GM13976 (cell line): ENCODE measurements at places on chromosomes 2 and 18.

- DNase-seq, result no peak
Measured at GRCh38 chr2:3636586-3637310, 21.3 kb upstream of the ALLC start.

DNA sequence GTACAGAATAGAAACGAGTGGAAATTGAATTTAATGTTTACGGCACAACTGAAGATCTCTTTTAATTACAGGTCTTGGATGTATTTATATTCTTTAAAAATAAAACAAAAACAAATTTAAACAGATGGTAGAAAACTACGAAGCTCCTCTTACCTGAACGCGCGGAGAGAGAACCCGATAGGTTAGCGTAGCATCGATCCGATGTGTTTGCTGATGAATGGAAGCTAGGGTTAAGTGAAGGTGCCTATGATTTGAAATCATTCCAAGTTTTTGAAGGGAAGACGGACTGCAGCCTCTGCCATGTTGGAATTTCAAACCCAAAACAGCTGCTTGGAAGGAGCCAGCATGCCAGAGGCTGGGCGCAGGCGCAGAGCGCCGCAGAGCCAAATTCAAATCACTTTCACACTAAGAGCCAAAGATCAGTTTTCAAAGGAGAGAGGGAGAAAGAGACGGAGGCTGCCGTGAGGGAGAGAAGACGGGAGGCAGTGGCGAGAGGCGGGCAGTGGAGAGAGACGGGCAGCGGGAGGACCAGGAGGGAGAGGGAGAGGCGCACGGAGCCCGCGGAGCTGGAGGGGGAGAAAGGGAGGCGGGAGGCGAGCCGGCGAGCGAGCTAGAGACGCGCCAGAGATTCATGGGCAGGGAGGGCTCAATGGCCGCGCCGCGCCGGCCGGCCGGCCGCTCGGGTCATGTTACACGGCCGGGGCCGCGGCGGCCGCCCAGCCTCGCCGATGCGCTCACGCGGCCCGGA lies at the start of gene FIGN:
Gene FIGN (minus strand): TSS at position 324 of the 748 bp plus-strand sequence. CDS start 1,081 bp downstream, outside the sequence.
- peak; percentile 18 for DNase-seq

GRCh38 chr2:127411653-127412369 lies 6.4 kb upstream of the PROC start:
- DNase-seq, result peak; percentile 7

GRCh38 chr2:9756692-9757250 lies 86.5 kb upstream of the TAF1B start:
- DNase-seq, result no peak

- DNase-seq, result no peak
Measured at GRCh38 chr18:45702708-45703265, 21.2 kb upstream of the SLC14A1 start.

GRCh38 chr2:60627412-60627811 lies 74.0 kb upstream of the BCL11A start:
- DNase-seq, result no peak

- no peak for DNase-seq
Measured at GRCh38 chr2:68244456-68244855, 7.9 kb downstream of the PPP3R1 start.

DNA sequence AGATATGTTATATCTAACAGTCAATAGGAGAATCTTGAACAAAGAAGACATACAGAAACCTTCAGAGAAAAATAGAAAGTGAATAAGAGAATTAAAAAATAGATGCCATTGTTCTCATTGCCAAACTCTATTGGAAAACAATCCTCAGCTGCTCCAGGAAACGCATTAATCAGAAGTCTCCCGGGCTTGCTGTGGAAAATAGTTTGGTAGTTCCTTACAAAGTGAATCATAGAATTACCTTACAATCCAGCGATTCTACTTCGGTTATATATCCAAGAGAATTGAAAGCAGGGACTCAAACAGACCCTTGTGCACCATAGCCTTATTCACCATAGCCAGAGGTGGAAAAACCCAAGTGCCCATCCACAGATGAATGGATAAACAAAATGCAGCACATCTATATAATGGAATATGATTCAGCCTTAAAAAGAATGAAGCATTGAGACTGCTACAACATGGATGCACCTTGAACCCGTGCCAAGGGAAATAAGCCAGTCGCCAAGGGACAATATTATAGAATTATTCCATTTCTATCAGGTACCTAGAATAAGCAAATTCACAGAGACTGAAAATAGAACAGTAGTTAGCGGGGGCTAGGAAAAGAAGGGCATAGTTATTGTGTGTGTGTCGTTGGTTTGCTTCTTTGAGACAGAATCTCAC lies 21.9 kb upstream of the CHRNA1 start:
- DNase-seq, result no peak

- no peak for DNase-seq
Measured at GRCh38 chr2:52335727-52336126, 1303.8 kb upstream of the NRXN1 start.

DNA sequence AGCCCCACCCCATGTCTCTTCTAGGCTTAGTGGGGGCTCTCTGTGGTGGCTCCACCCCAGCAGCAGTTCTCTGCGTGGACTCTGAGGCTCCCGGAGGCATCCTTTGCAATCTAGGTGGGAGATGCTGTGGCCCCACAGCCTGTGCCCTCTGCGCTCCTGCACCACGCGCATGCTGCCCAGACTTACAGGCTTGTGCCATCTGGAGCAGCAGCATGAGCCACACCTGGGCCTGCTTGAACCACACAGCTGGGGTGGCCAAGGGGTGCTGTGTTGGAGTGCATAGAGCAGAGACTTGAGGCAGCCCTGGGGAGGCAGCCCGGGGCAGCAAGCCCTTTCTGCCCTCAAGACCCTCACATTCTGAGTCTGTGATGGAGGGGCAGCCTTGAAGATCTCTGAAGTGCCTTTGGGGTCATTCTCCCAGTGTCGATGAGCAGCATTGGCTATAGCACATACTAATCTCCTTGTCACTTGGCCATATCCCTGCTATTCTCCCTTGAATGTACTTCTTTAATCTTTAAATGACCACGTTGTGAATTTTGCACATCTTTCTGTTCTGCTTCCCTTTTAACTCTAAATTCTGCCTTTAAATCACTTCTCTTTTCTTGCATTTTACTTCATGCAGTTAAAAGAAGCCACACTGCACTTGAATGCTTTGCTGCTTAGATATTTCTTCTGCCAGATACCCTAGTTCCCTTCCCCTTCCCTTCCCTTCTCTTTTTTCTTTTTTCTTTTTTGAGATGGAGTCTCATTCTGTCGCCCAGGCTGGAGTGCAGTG lies 62.4 kb downstream of the NCAPH start:
- no peak for DNase-seq
